ENCODE measurements at places on chromosomes 11 and 22.

- DNase-seq = no peak
Observed at GRCh38 chr22:39953101-39953500, 7.1 kb upstream of the TMA7B start.

GRCh38 chr11:61472282-61472681 is 36.3 kb upstream of the LRRC10B start:
- no peak for DNase-seq

GRCh38 chr22:19638282-19639015 is 75.9 kb upstream of the SEPTIN5 start:
- DNase-seq = no peak

- no peak for DNase-seq
Observed at GRCh38 chr11:100182350-100182749, 504.7 kb upstream of the ARHGAP42 start.

- no peak for DNase-seq
Observed at GRCh38 chr11:61531044-61531443, 22.5 kb downstream of the LRRC10B start.

DNA sequence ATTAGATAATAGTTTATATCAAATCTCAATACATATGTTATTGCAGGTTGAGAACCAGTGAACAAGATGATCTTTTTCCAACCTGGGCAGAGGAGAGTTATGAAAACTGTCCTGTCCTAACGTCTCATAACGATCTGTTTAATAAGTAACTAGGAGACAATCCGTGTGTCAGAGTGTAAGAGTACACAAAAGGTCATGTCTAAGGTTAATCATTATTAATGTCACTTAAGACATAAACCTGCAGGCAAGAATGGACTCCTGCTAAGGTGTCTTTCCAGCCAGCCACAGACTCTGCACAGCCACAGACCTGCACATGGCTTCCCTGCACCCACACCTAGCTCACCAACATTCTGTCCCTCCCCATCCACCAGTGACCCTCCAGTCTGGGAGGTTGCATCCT is 10.1 kb downstream of the SLC5A4 start:
- no peak for DNase-seq

GRCh38 chr22:28146401-28147314 is 227.6 kb upstream of the PITPNB start:
- DNase-seq = no peak

DNA sequence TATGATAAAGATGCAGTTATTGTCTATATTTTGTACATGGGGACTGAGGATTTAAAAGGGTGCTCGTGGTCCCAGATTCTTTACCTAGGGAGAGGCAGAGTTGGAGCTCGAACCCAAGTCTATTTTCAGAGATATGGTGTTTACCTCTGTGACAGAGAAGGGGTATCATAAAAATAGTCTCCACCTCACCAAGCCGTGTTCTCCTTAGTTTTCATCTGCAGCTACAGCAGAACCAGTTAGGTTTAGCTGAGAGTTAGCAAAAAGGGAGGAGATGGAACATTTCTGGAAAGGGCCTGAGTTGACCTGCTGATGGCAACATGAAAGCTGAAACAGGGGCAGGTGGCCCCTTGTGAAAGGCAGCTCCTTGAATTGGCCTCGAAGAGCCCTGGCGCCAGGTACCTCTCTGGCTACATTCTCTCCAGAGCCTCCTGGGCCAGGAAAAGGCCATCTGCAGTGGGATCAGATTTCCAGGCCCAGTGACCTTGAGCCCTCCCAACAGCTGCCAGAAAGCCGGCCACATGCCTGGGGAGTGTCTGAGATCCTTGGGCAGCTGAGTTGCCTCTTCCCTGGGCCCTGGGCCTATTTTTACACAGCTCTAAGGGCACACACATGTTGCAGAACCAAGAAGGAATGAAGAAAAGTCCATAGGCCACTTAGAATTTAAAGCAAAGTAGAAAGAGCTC is 136.6 kb downstream of the NAV2 start:
- no peak for DNase-seq

DNA sequence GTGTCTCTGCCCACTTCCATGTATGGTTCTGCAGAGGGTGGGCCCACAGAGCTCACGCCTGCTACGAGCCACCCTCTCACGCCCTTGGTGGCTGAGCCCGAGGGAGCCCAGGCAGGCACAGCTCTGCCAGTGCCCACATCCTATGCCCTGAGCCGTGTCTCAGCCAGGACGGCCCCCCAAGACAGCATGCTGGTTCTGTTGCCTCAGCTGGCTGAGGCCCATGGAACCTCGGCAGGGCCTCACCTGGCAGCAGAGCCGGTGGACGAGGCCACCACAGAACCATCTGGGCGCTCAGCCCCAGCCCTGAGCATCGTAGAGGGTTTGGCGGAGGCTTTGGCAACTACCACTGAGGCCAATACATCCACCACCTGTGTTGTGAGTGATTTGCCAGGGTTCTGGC is 64.0 kb downstream of the OTOG start:
- DNase-seq = no peak

- DNase-seq = no peak
Observed at GRCh38 chr11:102197670-102198139, 87.5 kb downstream of the YAP1 start.

DNA sequence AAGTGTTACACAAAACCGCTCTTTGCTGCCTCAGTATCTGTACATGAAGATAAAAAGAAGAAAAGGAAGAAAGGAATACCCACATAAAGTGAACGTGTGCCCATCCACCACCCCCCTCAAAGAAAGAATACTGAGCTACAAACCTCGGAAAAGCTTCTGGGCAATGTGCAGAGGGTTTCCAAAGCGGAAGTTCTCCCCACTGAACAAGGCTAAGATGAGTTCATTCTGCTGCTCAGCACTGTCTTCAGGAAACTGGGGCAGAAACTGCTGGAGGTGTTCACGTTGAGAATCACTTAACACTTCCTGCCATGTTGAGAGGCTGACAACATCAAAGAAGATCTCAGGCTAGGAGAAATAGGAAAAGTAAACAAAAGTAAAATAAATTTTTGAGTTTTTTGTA is 6.9 kb downstream of the NFRKB start:
- no peak for DNase-seq

DNA sequence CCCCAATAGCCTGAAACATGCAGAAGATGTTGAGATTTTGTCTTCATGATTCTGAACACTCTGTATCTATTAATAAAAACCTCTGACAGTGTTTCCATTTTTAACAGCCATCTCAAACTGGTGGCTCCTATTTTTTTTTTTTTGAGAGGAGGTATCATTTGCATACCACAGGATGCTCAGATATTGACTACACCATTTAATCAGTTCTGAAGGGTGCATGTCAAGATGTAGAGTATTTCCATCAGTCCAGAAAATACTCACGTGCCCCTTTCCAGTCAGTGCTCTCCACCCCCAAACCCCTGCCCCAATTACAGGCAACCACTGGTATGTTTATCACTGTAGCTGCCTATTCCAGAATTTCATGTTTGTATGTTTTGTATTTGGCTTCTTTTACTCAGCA is 85.3 kb upstream of the SORL1-AS1 start:
- no peak for DNase-seq

DNA sequence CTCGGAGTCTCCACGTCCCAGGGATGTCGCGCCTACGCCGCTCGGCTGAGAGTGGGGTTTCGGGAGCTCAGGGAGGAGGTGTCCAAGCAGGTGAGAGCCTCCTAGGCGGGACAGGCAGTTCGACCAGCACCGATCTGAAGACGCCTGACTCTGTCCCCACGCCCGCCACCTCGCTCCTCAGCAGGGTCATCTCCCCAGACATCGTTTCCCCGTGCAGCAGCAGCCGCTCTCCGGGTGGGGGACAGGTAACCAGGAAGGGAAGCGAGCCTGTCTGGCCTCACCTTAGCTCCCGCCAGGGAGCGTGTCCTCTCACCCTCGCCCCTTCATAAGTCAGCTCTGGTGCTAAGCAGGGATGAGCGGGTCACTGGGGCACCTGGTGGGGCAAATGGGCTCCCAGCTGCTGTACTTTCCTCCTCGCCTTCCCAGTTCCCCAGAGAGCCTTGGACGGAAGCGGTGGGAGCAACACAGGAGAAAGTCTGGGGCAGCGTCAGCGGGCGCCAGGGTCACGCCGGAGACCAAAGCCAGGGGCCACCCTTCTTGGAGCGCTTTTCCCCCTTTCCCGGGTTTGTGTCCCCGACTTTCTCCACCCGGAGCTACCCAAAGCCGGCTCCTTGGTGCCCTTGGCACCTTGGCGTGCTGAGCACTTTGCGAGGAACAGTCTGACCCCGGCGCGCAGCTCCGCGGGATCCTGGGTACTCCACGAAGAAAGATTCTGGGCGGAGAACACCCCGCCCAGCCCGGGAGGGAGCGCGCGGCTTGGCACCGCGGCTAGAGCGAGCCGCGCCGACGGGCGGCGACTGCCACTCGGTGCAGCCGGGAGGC is 1.6 kb downstream of the SPON1 start:
- no peak for DNase-seq

- DNase-seq = no peak
Observed at GRCh38 chr11:1560649-1561251, 11.3 kb downstream of the DUSP8 start.

DNA sequence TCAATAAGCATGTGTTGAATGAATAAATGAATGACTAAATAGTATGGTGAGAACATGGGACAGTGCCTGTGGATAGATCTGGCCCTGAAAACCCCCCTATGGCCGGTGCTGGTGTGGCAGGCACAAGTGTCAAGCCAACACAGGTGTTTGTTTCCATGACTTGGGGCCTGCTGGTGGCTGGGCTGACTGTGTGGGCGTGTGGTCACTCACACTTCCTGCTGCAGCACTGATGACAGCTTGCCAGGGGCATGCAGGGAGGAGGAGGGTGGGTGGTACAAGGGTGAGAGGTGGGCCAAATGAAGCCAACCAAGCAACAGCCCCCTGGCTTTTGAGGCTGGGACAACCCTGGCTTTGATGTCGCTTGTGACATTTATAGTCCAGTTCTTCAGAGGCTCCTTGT is 30.3 kb upstream of the ABCC8 start:
- DNase-seq = no peak

DNA sequence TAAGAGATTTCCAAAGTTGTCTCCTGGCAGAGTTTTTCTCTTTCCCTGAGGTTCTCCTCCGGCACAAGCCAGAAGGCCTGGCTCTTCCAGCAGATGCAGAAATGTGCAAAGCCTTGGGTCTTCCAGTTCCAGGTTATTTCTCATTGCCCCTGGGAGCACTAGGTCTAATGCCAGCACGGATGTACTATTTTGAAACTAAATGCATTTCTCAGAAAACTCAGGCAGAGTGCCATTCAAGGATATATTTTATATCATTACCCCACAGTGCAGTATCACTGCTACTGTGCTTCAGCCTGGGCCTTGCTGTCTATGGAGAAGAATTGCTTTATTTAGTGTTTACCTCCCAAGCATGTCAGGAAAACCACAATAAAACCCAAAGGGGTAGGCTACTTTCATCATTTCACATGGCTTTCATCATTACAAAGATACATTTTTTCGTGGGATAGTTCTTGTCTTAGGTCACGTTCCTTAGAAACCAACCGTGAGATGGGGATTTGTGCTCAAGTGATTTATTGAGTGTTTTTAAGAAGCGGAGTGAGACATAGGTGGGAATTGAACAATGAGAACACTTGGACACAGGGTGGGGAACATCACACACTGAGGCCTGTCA is 22.4 kb upstream of the FZD4 start:
- DNase-seq = no peak
